ENCODE measurements at places on chromosomes 4 and X. TPM values are rescaled to one million over a fixed set of nuclear protein-coding genes. Genes with fewer than 3 reads are reported as not detected.

The FRMPD4 gene
- 0.07 TPM for total RNA-seq

The ATP1B4 gene
- total RNA-seq, result not detected

The CYLC1 gene
- not detected for total RNA-seq

The TBC1D8B gene
- total RNA-seq, result 8.7 TPM

The RPS6KA3 gene
- 42.6 TPM for total RNA-seq

GRCh38 chrX:49177338-49177833, 5.7 kb downstream of the PLP2 start:
- no peak for DNase-seq

- DNase-seq, result peak; percentile 51
Observed at GRCh38 chr4:15938182-15938581, 358 bp downstream of the FGFBP1 start.

- no peak for DNase-seq
Observed at GRCh38 chrX:64395568-64395929, 297 bp upstream of the MTMR8 start.

DNA sequence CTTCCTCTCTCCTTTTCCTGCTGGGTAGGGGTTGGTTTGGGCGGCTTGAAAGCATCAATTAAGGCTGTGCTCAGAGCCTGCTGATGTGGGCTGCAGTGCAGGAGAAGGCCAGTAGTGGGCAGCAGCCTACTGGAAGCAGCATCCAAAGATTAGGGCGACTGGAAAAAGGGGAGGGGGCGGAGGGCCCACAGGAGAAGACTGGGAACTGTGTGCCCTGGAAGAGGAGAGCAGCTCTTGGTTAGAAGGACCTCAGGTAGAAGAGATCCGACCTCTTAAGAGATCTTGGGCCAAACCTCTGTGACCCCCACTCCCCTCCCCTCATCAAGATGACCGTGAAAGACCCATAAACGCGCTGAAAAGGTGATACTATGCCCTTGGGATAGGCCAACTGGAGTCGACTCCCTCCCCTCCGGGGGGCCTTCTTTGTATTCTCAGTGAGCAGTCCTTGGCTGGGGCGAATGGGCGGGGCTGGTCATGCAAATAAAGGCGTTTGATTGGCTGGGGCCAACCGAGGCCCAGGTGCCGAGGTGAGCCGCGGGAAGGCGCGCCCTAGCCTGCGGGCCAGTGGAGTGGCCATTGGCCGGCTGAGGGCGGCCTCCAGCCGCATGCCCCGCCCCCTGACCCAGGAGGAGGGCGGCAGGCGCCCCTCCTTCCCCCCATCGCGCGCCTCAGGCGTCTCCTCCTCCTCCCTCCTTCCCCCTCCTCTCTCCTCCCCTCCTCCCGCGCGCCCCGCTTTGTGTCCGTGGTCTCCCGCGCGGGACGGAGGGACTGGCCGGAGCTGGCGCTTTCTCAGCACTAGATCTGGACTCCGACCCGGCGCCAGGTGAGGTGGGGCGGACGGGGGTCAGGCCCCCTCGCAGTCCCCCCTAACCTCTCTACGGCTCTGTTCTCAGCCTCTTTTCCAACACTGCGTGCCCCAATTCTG, 10.1 kb downstream of the DLG3 start:
- peak; percentile 66 for DNase-seq

DNA sequence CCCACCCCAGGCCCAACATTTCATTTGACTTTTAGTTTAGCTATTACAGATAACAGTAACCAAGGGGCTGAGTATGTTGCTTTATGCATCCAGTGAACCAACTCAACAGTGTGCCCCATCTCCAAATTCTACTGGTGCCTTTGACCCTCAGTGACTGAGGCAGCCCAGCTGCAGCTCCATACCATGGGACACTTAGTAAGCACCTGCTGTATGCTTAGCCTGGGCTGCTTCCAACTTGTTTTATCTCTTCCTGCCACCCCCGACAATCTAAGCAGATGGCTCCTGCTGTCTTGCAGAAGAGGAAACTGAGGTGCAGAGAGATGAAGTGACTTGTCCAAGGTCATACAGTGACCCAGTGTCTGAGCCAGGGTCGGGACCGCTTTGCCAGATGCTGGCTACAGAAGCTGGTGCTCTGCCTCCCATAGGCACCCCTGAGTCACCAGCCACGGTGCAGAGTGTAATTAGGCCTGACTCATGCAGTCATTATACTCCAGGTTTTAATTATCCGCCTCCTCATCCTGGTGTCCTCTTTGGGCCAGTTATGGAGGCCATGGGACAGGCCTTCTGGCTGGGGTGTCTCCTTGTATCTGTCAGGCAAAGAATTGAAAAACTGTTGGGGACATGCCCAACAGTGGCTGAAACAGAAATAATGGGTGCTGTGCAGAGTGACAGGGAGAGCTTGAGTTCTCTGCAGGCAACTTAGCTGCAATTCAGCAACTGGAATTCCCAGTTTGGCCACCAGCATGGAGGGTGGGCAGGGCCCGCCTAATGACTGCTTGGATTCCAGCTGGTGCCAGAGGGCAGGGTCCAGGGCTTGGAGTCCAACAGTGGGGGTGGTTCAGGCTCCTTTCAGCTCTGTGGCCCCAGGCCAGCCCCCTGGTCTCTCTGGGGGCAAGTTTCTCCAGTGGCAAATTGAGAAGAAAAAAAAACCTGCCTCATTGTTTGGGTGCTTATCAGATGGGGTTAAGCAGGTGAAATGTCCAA, 8.2 kb upstream of the GPR78 start:
- no peak for DNase-seq

DNA sequence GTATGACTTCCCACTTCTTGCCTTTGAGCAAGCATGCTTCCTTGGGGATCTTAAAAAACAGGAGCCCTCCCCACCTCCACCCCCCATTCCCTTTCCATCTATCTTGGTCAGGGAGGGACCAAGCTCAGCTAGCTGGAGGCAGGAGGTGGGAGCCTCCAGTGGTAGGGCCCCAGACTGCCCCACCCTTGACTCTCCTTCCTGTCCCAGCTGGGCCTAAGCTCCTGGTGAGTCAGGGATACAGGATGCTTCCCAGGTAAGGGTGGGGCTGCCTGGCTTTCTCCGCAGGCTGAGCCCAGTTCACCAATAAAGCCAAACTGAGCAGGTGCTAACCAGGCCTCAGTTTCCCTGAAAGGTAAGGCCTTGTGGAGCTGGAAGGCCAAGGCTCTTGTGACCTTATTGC, 15.2 kb downstream of the EFNB1 start:
- no peak for DNase-seq

DNA sequence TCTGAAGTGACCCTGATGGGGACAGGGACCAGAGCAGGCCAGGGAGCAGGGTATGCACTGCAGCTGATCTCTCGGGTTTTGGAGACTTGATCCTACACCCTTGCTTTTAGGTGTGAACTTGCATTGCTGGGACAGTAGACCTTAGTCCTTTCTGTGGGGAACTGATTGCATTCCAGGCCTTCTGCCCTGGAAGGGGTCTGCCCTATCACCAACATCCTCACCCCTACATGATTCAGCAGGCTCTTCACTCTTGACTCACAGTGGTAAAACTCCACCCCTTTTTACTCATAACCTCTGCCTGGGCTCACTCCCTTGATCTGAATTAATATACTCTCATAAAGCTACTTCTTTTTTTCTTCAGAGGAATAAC, 6.6 kb upstream of the DDX60L start:
- DNase-seq, result no peak

DNA sequence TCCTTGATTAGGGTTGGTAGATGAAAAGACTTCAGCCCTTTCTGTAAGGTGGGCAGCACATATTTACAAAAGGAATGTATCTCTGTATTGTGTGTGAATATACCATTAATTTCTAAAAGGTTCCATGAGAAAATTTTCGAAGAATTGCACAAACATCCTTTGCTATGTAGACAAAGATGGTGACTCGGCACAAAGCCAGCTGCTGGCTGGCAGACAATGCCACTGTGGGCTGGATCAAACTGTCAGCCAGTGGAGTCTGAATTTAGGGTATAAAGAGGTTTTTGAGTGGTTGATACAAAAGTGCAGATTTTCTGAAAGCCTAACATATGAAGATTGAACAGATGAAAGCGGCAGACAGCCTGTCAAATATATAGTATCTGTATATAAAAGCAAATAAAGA, 5.6 kb upstream of the TXK start:
- DNase-seq, result no peak

DNA sequence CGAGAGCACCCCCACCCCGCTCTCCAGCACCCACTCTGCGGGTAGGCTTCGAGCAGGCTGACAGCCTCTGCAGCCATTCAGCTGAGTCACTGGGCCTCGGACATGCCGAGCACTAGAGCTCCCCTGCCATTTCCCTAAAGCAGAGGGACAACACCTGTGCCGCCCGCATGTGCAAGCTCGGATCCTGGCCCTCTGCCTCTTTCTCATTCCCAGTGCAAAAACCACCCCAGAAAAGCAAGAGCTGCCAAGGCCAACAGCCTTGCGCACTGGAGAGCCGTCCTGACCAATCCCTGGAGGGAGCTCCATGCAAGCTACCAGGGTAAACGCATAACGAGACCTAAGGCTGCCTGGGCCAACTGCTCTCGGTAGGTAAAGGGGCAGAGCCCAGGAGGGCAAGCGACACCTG, 5.3 kb downstream of the HCFC1 start:
- DNase-seq, result no peak

- DNase-seq, result no peak
Observed at GRCh38 chr4:15587649-15588048, 67.5 kb downstream of the FBXL5 start.

- no peak for DNase-seq
Observed at GRCh38 chr4:55031158-55031557, 94.2 kb downstream of the KDR start.

DNA sequence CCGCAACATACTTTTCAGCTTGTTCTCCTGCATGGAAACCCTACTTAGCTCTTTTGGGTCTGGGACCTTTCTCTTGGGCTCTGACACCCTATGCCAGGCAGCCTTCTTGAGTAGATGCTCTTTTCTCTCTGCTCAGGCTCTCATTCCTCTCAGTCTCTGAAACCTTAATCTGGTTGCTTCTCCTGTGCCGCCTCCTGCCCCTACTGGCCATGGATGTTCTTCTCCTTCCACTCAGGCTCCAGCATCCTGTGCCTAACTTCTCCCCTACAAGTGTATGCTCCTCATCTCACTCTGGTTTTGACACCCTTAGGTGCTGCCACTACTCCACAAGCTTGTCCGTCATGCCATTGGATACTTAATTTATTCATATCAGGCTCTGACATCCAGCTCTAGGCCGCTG, 15.2 kb downstream of the BLTP1 start:
- no peak for DNase-seq

DNA sequence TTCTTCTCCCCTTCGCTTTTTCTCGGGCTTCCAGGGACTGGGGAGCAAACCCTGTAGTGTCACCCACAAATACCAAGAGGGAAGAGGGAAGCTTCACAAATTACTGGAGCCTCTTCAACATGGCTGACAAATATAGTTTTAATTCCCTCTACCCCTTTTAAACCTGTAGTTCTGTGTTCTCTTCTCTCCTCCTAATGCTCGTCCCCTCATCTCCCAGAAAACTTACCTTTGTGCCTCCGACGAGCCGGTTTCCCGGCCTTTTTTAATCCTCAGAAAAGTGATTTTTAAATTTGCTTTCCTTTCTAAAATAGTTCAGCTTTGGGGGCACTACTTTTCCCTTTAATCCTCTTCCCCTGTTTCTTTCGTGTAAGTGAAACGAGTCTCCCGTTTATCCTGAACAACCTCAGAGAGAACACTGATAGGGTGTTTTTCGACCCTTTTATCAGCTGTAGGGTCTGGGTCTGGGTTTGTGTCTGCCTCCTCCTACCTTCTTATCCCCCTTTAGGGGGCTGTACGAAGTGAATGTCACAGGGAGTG, 408 bp downstream of the TET2 start:
- no peak for DNase-seq
